Immature natural killer cell (primary cell): ENCODE measurements at places on chromosomes 11 and 22.
A peak's percentile ranks its signal among the peaks of the same experiment; 100 is the strongest.

DNA sequence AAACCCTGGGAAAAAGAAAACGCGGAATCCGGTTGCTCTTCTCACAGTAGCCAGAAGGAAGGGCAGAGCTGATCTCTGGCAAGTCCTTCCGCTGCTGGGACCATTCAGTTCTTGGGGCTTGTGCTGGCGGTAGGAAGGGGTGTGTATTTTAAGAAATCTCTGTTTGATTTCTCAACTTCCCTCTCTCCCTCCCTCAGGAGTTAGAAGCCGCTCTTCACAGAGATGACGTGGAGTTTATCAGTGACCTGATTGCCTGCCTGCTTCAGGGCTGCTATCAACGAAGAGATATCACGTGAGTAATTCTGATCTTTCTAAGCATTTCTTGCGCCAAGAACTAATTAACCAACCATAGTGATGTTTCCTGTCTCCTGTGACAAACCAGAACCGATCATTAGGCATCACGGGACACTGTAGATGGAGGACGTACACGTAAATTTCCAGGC is 85.9 kb upstream of the SLC25A18 start:
- DNase-seq, result no peak

DNA sequence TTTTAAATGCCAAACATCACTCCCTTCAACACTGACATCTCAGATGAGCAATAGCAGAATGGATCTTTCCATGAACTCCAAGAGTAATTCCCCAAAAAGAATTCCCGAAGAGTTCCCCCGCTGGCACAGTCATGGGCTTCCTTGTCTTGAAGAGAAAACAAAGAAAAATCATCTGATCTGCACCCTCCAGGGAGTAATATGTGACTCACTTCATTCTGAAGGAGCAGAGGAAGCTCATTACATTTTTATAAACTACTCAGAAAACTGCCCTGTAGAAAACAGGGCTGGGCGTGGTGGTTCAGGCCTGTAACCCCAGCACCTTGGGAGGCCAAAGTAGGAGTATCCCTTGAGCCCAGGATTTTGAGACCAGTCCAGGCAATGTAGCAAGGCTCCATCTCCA is 35.7 kb downstream of the CELSR1 start:
- no peak for DNase-seq

- no peak for DNase-seq
Observed at GRCh38 chr11:121328176-121328966, 35.8 kb downstream of the SC5D start.

GRCh38 chr11:31960126-31960525 is 130.7 kb upstream of the RCN1 start:
- DNase-seq, result no peak

GRCh38 chr11:26247340-26247739 is 84.6 kb upstream of the ANO3 start:
- DNase-seq, result no peak

GRCh38 chr11:108148556-108148955 is 27.2 kb downstream of the ACAT1 start:
- DNase-seq, result no peak

DNA sequence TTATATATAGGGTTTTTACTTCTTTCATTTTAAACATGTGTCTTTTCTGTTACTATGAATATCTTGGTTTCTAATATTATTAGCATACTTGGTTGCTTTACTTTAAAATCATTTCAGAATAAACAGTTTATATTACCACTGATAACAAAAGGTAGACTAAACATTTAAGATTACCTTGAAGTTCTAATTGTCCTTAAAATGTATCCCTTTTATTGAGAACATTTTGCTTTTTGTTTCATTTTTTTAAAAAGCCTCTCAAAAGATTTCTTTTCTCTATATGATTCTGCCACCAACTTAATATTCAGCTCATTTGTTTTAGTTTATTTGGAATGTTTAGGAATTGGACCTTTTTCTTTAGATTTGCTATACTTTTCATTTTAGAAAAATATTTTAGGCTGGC is 39.6 kb downstream of the MED15 start:
- no peak for DNase-seq

- no peak for DNase-seq
Observed at GRCh38 chr11:44743959-44744557, 17.3 kb downstream of the TSPAN18 start.

DNA sequence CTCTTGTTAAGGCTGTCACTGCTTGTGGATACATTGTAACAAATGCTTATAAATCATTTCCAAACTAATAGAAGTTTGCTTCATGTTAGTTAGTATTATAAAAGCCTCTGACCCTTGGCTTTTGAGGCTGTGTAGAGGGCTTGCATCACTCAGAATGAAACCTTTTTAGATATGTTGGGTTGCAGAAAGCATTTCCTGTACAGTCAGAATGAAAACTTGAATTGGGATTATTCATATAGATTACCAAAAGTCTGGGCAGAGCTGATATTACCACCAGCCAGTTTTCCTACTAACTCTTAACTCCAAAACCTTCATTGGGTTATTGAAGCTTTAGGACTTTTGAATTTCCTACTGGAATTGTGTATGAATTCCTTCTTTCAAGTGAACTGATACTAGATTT is 12.0 kb downstream of the KMT2A start:
- no peak for DNase-seq

- DNase-seq, result no peak
Observed at GRCh38 chr11:46036969-46037368, 84.3 kb downstream of the PHF21A start.

DNA sequence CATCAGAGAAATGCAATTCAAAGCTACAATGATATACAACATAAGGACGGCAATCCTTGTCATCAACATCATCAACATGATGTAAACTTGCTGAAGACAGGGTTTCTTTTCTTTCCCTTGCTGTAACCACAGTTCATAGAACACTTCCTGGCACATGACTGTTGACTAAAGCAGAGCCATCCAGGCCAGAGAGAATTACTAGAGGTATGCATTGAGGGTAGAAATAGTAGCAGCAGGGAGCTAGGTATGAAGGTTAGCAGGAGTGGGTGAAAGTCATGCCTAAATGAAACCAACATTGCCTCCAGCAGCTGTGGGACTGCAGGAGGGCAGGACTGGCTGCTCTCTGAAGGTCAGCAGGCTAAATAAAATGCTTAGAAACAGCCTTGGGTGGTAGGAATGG is 103.7 kb downstream of the LRRC32 start:
- no peak for DNase-seq

DNA sequence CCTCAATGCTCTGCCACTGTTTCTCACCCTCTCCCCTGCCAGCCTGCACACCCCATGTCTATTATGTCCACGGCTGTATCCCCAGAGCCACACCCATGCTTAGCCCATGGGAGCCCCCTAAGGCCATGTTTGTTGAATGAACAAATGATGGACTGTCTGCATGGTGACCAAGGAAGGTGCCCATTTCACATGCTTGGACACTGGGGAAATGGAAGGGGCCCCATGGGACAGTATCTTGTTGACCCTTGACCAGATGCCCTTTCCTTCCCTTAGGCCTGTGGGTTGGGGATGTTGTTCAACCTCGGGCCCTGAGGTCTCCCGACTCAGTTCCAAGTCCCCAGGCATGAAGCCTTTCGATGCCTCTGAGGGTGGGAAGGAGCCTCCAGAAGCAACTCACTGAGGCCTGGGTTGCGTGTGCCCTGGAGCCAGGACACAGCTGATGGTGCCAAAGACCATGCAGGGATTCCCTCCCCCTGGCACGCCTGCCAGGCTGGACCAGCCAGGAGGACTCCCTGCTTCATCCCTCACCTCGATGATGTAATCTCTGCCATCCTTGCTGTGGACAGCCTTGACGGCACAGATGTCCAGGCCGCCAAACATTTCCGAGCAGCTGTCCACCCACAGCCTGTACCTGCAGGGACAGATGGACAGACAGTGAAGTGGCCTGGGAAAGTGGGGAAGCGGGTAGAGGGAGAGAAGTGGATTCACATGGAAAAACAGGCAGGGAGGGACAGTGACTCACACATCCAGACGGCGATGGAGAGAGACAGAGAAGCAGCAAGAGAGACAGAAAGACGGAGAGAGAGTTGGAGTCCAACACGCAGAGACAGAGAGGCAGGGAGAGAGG is 58.9 kb downstream of the FBXO7 start:
- no peak for DNase-seq

DNA sequence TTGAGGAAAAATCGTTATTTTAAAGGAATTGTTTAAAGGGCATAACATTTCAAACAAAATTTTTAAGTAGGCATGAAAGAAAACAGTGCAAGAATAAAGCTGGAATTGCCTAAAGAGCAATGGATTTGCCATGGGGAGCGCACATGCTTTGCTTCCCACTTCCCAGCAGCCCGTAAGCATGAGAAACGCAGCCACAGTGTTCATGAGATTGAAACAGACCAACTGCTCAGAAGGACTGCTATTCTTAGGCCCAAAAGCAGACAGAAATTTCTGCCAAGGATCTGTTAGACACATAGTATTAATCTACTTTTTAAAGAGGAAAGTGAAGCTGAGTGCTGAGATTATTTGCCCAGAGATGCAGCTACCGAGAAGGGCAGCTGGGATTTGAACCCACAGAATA is 34.2 kb upstream of the TSKU start:
- no peak for DNase-seq

DNA sequence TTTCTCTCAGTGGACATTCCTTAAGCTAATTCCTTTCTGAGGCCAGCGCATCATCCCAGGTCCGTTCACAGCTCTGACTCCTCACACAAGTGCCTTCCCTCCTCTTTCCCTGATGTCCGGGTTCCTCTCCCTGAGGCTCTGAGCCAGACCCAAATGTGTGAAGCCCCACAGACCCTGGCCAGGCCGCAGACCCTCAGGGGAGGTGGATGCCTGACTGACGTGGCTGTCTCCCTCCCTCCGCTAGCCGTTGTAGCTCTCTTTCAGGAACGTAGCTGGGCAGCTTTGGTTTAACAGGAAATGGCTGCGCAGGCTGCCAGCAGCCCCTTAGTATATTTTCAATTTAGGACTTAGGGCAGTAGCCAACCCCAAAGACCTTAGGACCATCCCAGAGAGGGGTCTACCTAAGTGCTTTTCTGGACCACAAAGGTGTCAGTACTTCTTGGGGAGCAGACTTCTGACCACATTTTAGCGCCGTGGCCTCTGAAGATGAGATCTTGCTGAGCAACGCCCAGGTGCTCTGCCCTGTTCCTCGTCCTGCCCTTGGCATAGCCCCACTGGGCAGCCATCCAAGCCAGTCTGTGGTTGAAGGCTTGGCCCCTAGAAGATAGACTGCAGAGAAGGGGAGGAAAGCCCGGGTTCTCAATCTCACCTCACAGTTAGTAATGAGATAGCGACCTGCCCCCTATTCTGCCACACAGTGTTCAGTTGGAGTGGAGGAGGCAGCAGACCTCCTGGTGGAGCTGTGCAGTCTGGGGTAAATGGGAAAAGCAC is 27.0 kb downstream of the MYBPC3 start:
- peak; percentile 6 for DNase-seq

- no peak for DNase-seq
Observed at GRCh38 chr22:25890651-25891050, 148.7 kb downstream of the MYO18B start.

DNA sequence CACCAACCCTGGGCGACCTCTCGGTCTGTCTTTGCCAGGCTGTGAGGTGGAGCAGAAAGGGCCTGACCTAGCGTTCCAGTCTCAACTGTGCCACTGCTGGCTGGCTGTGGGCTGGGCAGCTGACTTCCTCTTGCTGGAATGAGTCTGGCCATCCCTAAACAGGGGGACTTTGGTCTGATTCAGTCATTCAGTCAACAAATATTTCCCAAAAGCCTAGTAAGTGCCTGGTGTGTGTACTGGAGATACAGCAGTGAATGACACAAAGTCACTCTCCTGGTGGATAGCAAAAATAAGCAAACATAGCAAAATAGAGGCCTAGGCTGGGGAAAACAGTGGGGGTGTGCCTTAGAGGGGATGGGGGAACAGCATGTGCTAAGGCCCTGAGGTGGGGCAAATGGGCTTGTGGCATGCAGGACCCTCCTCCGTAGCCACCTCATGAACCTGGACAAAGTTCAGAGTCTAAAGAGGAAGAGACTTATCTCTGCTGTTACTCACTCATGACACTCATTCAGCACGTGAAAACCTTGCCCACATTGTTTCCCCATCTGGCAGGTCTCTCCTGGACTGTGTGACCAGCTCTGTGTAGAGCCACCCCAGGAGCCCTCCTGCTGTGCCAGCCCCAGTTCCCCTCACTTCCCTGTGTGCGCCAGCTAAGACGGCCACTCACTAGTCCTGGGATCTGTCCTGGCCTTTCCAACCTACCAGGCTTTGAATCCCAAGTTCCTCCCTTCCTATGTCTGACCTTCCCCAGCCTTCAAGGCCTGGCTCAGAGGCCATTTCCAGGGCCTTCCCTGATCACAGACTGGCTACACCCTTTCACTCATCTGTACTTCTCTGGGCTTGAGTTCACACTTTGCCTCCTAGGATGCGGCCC is 4.7 kb downstream of the GUCD1 start:
- no peak for DNase-seq

GRCh38 chr22:44962741-44963454 is 46.9 kb downstream of the PHF21B start:
- DNase-seq, result no peak

DNA sequence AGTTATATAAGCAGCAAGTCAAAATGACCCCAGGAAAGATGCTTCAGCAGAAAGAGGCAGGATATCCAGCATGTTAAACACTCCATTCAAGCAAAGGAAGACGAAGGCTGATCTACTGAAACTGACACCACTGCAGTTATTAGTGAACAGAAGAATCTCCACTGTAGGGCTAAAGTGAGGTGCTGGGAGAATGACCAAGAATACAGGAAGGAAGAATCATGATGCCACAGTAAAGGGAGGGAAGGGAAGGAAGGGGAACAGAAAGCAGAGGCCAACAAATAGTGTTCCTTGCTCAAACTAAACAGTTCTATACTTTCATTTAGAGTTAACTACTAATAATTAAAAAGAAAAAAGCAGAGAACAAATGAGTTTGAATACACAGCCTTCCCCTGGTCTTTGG is 92.5 kb downstream of the SIK3 start:
- no peak for DNase-seq

GRCh38 chr11:57566905-57567514 is 462 bp downstream of the UBE2L6 start:
- peak; percentile 55 for DNase-seq

DNA sequence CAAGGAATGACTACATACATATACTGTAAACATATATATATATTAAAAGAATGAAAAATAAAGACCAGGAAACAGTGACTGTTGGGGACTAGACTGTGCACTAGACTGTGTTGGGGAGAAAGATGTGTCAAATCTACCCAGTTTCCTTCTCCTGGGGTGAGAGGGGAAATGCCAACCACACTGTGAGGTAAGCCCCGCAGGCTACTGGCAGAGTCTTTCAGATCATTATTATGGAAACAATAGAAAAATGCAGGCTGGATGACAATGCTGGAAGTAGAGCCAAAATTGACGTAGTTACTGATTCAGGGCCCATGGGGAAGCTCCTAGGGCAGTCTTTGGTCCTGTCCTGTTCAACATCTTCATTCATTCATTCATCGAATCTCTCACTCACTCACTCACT is 101.4 kb downstream of the C11orf58 start:
- DNase-seq, result no peak

- DNase-seq, result no peak
Observed at GRCh38 chr11:119210050-119210449, 3.9 kb downstream of the CBL start.

GRCh38 chr11:1402355-1403077 is 12.8 kb downstream of the BRSK2 start:
- no peak for DNase-seq
